ENCODE measurements at places on chromosomes 1 and 21. TPM values are rescaled to one million over a fixed set of nuclear protein-coding genes. Genes with fewer than 3 reads are reported as not detected.

GRCh38 chr1:171762143-171762563 is 19.3 kb upstream of the METTL13 start:
- DNase-seq = no peak
- H3K27me3 ChIP-seq = no peaks in the 10 kb centered on the region
- H3K4me1 ChIP-seq = no peaks in the 10 kb centered on the region
- no peaks in the 10 kb centered on the region for H3K36me3 ChIP-seq
- H3K27ac ChIP-seq = no peak overlapping the region

- H3K36me3 ChIP-seq = no peaks in the 10 kb centered on the region
- DNase-seq = peak; percentile 61
- no peaks in the 10 kb centered on the region for H3K27me3 ChIP-seq
- H3K4me3 ChIP-seq = no peak overlapping the region
Measured at GRCh38 chr1:51325878-51326755, 4.2 kb downstream of the TTC39A start.

DNA sequence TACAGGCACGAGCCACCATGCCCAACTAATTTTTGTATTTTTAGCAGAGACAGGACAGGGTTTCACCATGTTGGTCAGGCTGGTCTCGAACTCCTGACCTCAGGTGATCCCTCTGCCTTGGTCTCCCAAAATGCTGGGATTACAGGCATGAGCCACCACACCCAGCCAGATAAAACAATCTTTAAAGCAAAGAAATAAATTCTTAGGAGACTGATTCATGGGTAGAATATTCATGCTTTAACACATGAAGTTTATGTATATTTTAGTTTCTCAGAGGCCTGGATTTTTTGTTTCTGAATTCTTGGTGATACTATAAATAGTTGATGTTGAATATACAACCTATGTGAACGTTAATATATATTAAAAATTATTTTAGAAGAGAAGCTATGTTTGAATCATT is 127.4 kb upstream of the KIAA1614 start:
- no peaks in the 10 kb centered on the region for H3K4me1 ChIP-seq
- H3K4me3 ChIP-seq = no peak overlapping the region
- no peak for DNase-seq
- 0 out of 2 replicates have a peak, but pooled peaks cover 7% of the 10 kb centered on the region for H3K36me3 ChIP-seq
- H3K27me3 ChIP-seq = no peaks in the 10 kb centered on the region
- H3K27ac ChIP-seq = no peak overlapping the region

Gene OR2M2
- polyA plus RNA-seq = not detected

Gene FCMR
- 0.05 TPM for polyA plus RNA-seq
